ENCODE measurements at places on chromosomes 12 and 14. TPM values are rescaled to one million over a fixed set of nuclear protein-coding genes. Genes with fewer than 3 reads are reported as not detected.
A peak's percentile ranks its signal among the peaks of the same experiment; 100 is the strongest.

Gene LRTM2
- 7.4 TPM for polyA plus RNA-seq

Gene KCNJ8
- 15.5 TPM for polyA plus RNA-seq

Gene OAS1
- 5.3 TPM for polyA plus RNA-seq

GRCh38 chr14:73467377-73467776 lies 9.0 kb upstream of the NUMB start:
- DNase-seq: no peak
- H3K36me3 ChIP-seq: no peaks in the 10 kb centered on the region
- no peaks in the 10 kb centered on the region for H3K27me3 ChIP-seq
- no peak overlapping the region for H3K4me3 ChIP-seq
- H3K27ac ChIP-seq: no peak overlapping the region

DNA sequence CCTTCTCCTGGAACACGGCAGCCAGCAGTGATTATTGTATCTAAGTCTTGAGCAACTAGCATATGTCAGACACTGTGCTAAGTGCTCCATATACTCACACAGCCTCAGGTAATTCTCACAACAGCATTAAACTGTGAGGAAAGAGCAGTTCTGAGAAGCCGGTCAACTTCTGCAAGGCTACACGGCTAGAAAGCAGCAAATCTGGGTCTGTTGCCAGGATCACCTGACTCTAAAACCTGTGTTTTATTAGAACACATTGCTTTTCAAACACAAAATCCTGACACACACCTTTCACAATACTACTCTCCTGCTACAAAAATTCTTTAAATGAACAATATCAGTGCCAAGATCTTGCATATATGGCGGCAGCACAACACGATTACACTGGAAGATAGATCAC lies 49.8 kb upstream of the CRACR2A start:
- H3K27me3 ChIP-seq: no peaks in the 10 kb centered on the region
- DNase-seq: no peak
- no peak overlapping the region for H3K27ac ChIP-seq
- H3K4me3 ChIP-seq: no peak overlapping the region
- no peaks in the 10 kb centered on the region for H3K4me1 ChIP-seq

Gene SDR9C7
- polyA plus RNA-seq: 0.27 TPM

- no peak for DNase-seq
- H3K27me3 ChIP-seq: no peaks in the 10 kb centered on the region
- no peaks in the 10 kb centered on the region for H3K36me3 ChIP-seq
- no peak overlapping the region for H3K4me3 ChIP-seq
- H3K27ac ChIP-seq: no peak overlapping the region
Observed at GRCh38 chr12:111227476-111228420, 141.1 kb downstream of the PHETA1 start.

Gene GTF2H3
- polyA plus RNA-seq: 29.9 TPM

DNA sequence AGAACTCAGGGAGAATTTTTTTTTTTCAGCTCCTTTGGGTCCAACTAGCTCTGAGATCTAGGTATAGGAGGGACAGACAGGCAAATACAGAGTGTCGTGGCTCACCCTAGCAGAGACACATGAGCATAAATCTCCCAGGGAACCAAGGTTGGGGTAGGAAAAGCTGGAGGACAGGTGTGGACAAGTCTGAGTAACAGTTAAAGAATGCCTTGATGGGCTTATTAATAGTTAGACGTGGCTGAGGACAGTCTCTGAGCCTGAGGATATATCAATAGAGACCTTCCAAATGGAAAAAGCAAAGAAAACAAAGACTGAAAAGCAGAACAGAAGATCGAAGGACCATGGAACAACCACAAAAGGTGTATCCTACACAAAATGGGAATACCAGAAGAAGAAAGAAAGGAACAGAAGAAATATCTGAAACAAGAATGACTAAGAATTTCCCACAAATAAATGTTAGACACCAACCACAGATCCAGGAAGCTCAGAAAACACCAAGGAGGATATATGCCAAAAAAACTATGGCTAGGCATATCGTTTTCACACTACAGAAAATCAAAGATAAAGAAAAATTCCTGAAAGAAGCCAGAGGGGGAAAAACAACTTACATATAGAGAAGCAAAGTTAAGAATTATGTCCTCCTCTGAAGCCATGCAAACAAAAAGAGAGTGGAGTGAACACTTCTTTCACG lies 80.9 kb downstream of the PTPRB start:
- H3K27me3 ChIP-seq: no peaks in the 10 kb centered on the region
- no peak overlapping the region for H3K27ac ChIP-seq
- no peak for DNase-seq
- no peak overlapping the region for H3K4me3 ChIP-seq

Gene RNASE13
- not detected for polyA plus RNA-seq

Gene ATL1
- polyA plus RNA-seq: 65.5 TPM

Gene BEST3
- polyA plus RNA-seq: 2.2 TPM

Gene TOMM20L
- 1.3 TPM for polyA plus RNA-seq

Gene FBLN5
- 39.9 TPM for polyA plus RNA-seq

GRCh38 chr12:105229371-105229770 lies 6.6 kb downstream of the APPL2 start:
- H3K27ac ChIP-seq: no peak overlapping the region
- H3K4me1 ChIP-seq: peaks cover 10% of the 10 kb centered on the region
- no peak overlapping the region for H3K4me3 ChIP-seq
- no peaks in the 10 kb centered on the region for H3K27me3 ChIP-seq

Gene C3AR1
- 3.8 TPM for polyA plus RNA-seq

Gene KRT86
- polyA plus RNA-seq: 0.65 TPM

- no peaks in the 10 kb centered on the region for H3K36me3 ChIP-seq
- no peak overlapping the region for H3K27ac ChIP-seq
- H3K4me1 ChIP-seq: no peaks in the 10 kb centered on the region
- no peak overlapping the region for H3K4me3 ChIP-seq
Observed at GRCh38 chr14:54207075-54207474, 189.7 kb upstream of the CDKN3 start.

Gene CLEC4A
- 3.7 TPM for polyA plus RNA-seq

GRCh38 chr14:56617084-56617483 lies 37.5 kb downstream of the TMEM260 start:
- no peak for DNase-seq
- peaks cover 8% of the 10 kb centered on the region for H3K36me3 ChIP-seq
- H3K27ac ChIP-seq: no peak overlapping the region

GRCh38 chr12:1357171-1357570 lies 237.2 kb downstream of the FBXL14 start:
- H3K27me3 ChIP-seq: no peaks in the 10 kb centered on the region
- H3K4me3 ChIP-seq: no peak overlapping the region
- DNase-seq: no peak
- H3K36me3 ChIP-seq: peaks cover under 1% of the 10 kb centered on the region

Gene USP44
- polyA plus RNA-seq: 3.2 TPM

Gene CFAP73
- 14.9 TPM for polyA plus RNA-seq

DNA sequence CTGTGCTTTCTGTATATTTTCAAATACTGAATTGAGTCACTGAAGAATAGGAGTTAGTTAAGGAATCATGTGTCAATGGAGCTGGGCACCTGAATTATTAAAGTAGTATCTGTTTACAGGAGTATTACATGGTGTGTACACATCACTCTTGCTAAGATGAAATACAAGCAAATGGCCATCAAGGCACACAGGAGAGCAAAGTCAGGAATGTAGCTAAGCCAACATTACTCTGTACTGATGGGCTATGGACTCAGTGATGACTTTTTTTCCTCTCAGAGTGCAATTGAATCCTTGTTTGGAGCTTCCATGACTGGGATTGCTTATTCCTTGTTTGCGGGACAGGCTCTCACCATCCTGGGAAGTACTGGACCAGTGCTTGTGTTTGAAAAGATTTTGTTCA lies 45.5 kb downstream of the SLC4A8 start:
- no peak overlapping the region for H3K4me3 ChIP-seq
- H3K27me3 ChIP-seq: no peaks in the 10 kb centered on the region
- no peaks in the 10 kb centered on the region for H3K36me3 ChIP-seq
- DNase-seq: no peak

DNA sequence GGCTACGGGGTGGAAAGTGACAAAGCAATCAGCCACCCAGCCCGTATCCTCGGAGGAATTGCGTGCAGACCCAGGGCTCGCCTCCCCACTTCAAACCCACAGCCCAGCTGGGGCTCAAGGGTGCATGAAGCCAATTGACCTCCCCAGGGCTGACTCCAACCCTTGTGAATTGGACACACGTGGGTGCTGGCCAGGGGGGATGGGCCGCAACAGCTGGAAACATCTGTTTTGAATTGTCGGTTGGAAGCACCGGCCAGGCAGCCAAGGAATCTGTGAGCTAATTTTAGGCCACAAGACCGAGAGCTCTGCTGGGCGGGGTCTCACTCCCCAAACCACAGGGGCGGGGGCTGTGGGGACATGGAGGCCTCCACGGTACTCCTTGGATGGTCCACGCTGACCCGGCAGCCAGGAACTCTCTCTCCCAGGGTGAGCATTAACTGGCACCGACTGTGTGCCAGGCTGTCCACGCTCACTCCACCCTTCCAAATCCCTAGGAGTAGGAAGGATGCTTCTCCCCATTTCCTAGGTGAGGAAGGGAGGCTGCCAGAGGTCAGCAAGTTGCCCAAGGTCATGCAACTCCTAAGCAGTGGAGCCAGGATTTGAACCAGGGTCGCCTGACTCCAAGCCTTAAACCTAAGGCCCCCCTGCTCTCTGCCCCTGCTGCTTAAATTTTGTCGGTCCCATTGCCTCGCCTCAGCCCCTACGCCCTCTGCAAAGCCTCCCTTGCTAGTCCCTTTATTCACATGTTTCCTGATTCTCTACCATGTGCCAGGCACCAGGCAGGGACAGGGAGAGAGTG lies 11.9 kb upstream of the TMEM119 start:
- H3K27me3 ChIP-seq: no peaks in the 10 kb centered on the region
- peaks cover 4% of the 10 kb centered on the region for H3K4me1 ChIP-seq
- no peak overlapping the region for H3K27ac ChIP-seq
- DNase-seq: no peak
- H3K4me3 ChIP-seq: no peak overlapping the region

- H3K27me3 ChIP-seq: no peaks in the 10 kb centered on the region
- H3K4me3 ChIP-seq: no peak overlapping the region
- no peaks in the 10 kb centered on the region for H3K4me1 ChIP-seq
Observed at GRCh38 chr12:101475751-101476305, 692 bp downstream of the SPIC start.

Gene SELPLG
- 12.2 TPM for polyA plus RNA-seq

GRCh38 chr12:120737557-120738251 lies 12.1 kb downstream of the ACADS start:
- no peak overlapping the region for H3K27ac ChIP-seq
- H3K4me1 ChIP-seq: no peaks in the 10 kb centered on the region
- DNase-seq: no peak
- no peaks in the 10 kb centered on the region for H3K27me3 ChIP-seq

DNA sequence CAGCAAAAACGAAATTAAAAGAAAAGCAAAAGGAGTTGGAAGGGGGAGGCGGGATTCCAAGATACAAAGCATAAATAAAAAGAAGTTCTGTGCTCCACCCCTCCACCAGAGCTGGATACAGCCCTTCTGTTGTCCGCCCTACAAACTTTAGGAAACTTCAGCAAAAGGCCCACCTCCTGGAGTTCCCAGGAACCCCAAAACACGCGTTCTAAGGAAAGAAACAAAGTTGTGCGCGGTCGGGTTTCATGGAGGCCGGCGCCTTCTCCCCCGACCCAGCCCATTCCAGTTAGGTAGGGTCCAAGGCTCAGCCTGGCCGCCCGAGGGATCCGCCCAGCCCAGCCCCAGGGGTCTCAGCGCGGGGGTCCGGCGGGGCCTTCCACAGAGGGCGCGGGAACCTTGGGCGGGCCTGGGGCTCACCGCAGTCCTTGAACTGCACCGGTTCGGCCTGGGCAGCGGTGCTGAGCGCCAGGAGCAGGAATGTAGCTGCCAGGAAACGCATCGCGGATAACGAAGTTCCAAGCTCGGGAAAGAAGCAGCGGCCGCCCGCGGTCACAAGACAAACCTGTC lies at the start of gene NPC2:
Gene NPC2, minus strand, starts transcription at position 530 of the 567 bp plus-strand sequence. Its CDS starts 31 bp downstream, at position 499.
- peaks cover 14% of the 10 kb centered on the region for H3K4me1 ChIP-seq
- H3K27me3 ChIP-seq: peaks cover 16% of the 10 kb centered on the region
- H3K27ac ChIP-seq: peak within 1 kb of the TSS; percentile 77
- DNase-seq: no peak
- peak within 1 kb of the TSS; percentile 95 for H3K4me3 ChIP-seq

Gene SDS
- polyA plus RNA-seq: 2.4 TPM

GRCh38 chr14:73014105-73014504 lies 12.8 kb downstream of the ZFYVE1 start:
- peaks cover 34% of the 10 kb centered on the region for H3K36me3 ChIP-seq
- no peak for DNase-seq
- H3K4me1 ChIP-seq: no peaks in the 10 kb centered on the region
- H3K27me3 ChIP-seq: no peaks in the 10 kb centered on the region
- peak overlapping the region; percentile 27 for H3K27ac ChIP-seq

GRCh38 chr14:96086574-96087077 lies 47.5 kb downstream of the C14orf132 start:
- no peak overlapping the region for H3K27ac ChIP-seq
- no peaks in the 10 kb centered on the region for H3K27me3 ChIP-seq
- peaks cover 30% of the 10 kb centered on the region for H3K4me1 ChIP-seq
- no peak overlapping the region for H3K4me3 ChIP-seq

GRCh38 chr12:32535288-32535999 lies 136.1 kb downstream of the FGD4 start:
- H3K4me1 ChIP-seq: peaks cover 7% of the 10 kb centered on the region
- peak overlapping the region; percentile 71 for H3K27ac ChIP-seq
- H3K27me3 ChIP-seq: no peaks in the 10 kb centered on the region
- H3K4me3 ChIP-seq: peak overlapping the region; percentile 19

Gene CPNE6
- polyA plus RNA-seq: 14.1 TPM

DNA sequence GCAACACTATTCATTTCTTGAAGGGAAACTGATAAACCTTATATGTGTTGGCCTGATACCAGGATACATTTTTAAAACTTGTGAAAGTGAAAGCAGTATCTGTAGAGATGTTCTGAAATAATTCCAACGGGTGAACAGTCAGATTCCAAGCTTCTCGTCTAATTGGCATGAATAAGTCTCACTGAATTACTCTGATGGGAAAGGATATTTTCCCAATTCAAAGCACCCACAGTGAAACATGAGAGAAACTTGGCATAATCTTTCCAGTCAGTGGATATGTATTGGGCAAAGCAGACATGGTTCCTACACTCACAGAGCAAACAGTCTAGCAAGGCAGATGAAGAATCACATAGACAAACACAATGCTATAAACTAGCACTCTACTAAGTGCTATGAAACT lies 413.1 kb downstream of the MED13L start:
- H3K4me1 ChIP-seq: no peaks in the 10 kb centered on the region
- DNase-seq: peak; percentile 20
- no peaks in the 10 kb centered on the region for H3K27me3 ChIP-seq
- H3K27ac ChIP-seq: no peak overlapping the region
- no peaks in the 10 kb centered on the region for H3K36me3 ChIP-seq

GRCh38 chr12:23831739-23832138 lies 117.7 kb downstream of the SOX5 start:
- no peak overlapping the region for H3K4me3 ChIP-seq
- H3K36me3 ChIP-seq: no peaks in the 10 kb centered on the region
- H3K4me1 ChIP-seq: no peaks in the 10 kb centered on the region
- H3K27ac ChIP-seq: no peak overlapping the region
- no peak for DNase-seq

Gene RDH12
- polyA plus RNA-seq: 1.4 TPM

DNA sequence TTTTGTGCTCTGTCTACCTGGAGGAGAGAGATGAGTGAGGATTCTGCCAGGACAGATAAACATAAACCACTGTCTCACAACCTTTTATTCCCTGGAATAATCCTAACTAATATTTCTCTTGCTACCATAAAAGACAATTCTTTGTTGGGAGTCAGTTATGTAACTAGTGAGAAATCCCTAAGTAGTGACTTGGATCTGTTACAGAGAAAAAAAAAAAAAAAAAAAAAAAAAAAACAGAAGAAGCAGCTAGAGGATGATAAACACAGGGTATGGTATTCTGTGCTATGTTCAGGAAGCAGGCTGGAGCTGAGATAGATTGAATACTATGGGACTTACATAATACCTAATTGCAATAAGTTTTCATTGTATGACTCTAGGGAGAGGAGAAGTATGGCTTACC lies 178.7 kb downstream of the CNTN1 start:
- H3K36me3 ChIP-seq: no peaks in the 10 kb centered on the region
- H3K27me3 ChIP-seq: no peaks in the 10 kb centered on the region
- no peaks in the 10 kb centered on the region for H3K4me1 ChIP-seq
- no peak overlapping the region for H3K4me3 ChIP-seq
